ENCODE measurements at places on chromosomes 13 and 19.

DNA sequence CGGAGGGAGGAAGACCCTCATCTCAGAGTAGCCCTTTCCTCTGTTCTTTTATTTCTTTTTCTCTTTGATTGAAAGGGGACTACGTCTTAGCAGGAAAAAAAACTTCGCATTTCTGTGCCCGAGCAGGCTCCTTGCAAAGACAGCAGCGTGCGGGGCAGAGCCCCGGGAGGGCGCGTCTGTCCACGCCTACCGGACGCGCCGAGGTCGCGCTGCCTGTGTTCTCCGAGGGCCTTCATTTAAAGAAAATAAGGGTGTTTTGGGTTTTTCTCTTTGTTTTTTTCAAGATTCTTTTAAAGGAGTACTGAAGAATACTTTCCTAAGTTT, 29.2 kb downstream of the CERS1 start:
- DNase-seq = no peak

GRCh38 chr19:2528675-2529101, 52.8 kb downstream of the GADD45B start:
- DNase-seq = no peak

DNA sequence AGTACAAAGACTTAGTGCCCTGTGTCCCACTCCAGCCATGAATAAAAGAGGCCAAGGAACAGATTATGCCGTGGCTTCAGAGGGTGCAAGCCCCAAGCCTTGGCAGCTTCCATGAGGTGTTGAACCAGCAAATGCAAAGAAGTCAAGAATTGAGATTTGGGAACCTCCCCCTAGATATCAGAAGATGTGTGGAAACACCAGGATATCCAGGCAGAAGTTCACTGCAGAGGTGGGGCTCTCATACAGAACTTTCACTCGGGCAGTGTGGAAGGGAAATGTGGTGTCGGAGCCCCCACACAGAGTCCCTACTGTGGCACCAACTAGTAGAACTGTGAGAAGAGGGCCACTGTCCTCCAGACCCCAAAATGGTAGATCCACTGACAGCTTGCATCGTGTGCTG, 2421.4 kb downstream of the PCDH9 start:
- DNase-seq = no peak

- no peak for DNase-seq
Measured at GRCh38 chr13:75787249-75787928, 151.3 kb downstream of the LMO7 start.

GRCh38 chr19:17162580-17162979, 52.6 kb upstream of the USE1 start:
- DNase-seq = no peak

GRCh38 chr13:59452189-59452890, 711.4 kb downstream of the DIAPH3 start:
- DNase-seq = no peak

DNA sequence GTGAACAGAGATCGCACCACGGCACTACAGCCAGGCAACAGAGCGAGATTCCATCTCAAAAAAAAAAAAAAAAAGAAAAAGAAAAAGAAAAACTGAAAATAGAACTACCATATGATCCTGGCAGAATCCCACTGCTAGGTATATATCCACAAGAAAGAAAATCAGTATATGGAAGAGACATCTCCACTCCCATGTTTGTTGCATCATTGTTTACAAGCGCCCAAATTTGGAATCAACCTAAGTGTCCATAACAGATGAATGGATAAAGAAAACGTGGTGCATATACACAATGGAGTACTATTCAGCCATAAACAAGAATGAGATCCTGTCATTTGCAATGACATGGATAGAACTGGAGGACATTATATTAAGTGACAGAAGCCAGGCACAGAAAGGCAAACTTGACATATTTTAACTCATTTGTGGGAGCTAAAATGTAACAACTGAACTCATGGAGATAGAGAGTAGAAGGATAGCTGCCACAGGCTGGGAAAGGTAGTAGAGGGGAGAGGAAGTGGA, 26.1 kb downstream of the DYRK1B start:
- DNase-seq = no peak

GRCh38 chr13:30156826-30157615, 150.3 kb downstream of the KATNAL1 start:
- no peak for DNase-seq

- DNase-seq = no peak
Measured at GRCh38 chr13:24250376-24251057, 58.9 kb upstream of the C1QTNF9 start.

- DNase-seq = no peak
Measured at GRCh38 chr13:29746148-29746677, 104.2 kb downstream of the UBL3 start.

GRCh38 chr19:55578761-55579747, 1.6 kb downstream of the ZNF579 start:
- DNase-seq = no peak

DNA sequence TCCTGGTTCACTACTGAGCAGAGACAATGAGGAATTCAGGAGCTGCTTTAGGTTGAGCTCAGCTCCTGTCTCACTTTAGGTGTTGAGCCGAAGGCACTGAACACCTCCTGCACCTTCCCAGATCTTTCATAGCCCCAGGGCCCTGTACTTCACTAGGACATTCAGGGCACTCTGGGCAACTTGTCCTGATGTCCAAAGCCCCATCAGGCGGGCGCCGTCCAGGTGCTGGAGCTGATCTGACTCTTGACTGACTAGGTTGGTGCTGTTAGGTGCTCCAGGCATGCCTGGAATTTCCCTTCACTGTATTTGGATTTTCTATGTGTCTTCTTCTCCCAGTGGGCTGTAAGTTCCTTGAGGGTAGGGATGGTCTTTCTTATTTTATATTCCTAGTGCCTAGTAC, 48.4 kb upstream of the CNMD start:
- no peak for DNase-seq

DNA sequence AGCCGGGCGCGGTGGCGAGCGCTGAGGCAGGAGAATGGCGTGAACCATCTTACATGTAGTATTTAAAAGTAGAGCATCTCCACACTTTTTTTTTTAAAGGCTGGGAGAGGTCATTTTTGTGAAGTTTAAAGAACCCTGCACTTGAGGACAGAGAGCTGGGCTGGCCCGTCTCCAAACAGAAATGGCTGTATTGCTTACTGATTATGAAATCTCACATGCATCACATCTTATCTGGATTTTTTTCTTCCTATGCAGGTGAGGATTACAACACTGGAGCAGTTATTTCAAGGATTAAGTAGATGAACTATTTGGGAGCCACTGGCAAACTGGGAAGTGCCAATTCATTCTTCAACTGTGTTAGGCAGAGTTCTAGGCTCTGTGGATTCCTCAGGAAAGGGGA, 59.5 kb downstream of the TEX26 start:
- DNase-seq = no peak

DNA sequence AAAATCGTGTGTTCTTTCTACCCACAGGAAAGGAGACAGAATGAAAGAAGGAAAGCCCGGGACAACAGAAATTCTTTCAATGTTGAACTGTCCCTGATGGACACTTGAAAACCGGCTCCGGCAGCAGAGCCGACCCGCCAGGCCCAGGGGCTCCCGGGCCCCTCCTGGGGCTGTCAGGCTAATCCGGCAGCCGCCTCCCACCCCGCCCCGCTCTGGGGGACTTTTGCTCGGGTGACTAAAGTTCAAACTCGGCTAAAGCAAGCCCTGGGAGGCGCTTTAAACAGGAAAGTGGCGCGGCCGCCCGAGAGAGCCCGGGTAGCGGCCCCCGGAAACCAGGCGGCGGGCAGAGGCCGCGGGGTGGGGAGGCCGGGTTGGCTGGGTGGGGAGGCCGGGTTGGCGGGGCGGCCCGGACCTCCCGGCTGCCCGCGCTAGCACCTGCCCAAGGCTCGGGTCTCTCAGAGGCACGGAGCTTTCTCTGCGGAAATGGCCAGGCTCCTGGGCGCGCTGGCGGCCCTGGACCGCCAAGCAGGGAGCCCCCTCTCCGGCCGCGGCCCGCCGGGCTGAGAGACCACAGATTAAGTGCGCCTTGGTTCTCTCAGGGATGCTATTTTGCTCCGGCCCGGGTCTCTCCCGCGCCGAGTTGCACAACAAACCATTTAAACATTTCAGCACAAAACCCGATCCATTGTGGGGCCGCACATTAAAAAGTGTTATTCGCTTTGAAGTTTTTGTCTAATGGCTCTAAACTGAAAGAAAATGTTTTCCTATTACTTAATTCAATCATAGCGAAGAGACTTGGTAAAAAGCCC, 2.6 kb upstream of the GSX1 start:
- no peak for DNase-seq

DNA sequence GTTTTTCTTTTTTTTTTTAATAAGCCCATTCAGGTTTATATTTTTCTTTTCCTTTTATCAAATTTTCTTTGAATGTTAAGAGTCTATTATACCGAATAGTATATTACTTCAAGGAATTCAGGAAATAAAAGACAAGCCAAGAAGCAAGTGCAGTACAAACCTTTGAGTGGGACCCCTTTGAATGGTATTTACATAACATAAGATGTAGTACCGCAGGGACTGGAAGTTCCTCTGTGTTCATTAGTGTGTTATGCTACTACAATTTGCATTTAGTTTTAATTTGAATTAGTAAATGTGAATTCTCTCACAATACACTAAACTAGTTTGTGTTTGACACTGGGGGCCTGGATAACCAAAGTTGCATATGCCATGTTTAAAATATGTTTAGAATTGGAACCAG, 339.5 kb downstream of the DCT start:
- no peak for DNase-seq

DNA sequence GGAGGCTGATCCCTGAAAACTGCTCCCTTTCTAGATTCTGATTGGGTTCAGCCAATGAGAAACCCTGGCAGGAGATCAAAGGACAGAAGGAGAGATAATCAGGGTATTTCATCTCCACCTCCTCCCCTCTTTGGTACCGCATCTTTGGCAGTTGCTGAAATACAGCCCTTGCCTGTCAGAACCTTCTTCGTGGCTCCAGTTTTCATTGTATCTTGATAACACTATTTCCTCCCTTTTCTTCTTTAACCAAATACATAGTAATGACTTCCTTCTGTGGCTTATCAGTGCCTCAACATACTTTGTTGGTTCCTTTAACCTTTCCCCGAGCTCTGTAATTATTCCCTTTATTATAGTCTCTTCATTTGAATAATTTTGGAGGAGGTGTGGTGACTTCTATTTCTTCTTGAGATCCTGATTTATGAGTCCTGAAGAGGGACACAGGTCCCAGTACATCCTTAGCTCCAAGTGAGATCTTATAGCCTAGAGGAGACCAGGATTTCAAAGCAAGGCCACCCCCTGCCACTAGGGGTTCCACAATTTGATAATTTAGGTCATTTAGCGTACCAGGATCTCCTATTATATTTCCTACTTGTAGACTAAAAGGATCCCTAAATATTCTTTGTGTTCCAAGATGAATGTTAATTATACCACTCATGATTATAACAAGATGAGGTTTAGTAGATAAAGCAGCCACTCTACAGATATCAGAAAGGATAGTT, 98.0 kb downstream of the EDNRB start:
- DNase-seq = no peak

GRCh38 chr19:7841751-7842660, 12.0 kb downstream of the EVI5L start:
- DNase-seq = no peak

DNA sequence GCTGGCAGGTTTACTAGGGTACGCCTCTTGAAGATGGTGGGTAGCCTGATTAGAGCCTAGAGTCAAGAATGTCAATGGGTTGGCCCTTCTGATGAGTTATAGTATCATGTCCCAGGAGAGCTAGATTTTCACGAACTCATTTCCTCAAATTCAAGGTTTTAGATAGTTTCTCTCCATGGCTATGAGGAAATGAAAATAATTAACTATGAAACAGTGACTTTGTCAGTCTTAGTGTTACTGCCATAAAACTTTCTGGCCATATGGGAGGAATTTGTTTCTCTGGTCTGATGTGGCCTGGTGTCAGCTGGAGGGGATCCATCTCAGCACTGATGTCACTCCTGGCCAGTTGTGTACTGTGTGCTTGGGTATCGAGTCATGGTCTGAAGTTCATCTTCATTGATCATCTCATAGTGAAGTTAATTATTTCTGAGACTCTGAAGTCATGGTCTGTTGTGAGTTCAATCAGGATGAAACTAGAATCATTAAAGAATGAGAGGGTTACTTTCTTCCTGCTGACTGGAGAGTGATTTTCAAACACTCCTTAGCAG, 49.4 kb upstream of the TNFSF11 start:
- no peak for DNase-seq

- DNase-seq = no peak
Measured at GRCh38 chr13:45623516-45624090, 8.1 kb upstream of the ERICH6B start.

GRCh38 chr13:113437408-113438010, 15.8 kb downstream of the ADPRHL1 start:
- DNase-seq = no peak

GRCh38 chr19:4052114-4052992, 14.3 kb downstream of the ZBTB7A start:
- DNase-seq = no peak

DNA sequence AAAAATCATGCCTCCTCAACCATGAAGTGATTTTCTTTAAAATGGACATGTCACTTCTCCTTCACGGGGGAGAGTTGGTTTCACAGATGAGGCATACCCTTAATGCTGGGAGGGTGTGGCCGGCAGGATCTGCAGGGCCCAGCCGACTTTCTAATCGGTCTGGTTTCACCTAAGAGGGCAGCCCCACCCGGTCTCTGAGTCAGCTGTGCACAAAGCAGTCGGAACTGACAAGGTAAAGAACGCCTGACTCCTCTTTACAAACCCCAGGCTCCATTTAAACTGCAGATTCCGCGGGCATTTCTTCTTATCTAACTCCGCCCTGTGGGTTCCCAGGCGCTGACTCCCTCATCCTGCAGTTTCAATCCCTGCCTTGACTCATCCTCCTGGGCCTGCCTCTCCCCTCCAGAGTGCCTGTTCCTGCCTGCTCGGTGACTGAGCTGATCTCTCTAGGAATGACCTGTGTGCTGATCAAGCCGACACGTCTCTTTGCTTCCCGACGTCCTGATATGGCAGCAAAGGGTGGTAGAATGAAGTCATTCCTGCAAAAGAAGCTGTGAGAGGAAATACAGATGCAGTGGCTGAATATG, 63.4 kb downstream of the EFNB2 start:
- no peak for DNase-seq

DNA sequence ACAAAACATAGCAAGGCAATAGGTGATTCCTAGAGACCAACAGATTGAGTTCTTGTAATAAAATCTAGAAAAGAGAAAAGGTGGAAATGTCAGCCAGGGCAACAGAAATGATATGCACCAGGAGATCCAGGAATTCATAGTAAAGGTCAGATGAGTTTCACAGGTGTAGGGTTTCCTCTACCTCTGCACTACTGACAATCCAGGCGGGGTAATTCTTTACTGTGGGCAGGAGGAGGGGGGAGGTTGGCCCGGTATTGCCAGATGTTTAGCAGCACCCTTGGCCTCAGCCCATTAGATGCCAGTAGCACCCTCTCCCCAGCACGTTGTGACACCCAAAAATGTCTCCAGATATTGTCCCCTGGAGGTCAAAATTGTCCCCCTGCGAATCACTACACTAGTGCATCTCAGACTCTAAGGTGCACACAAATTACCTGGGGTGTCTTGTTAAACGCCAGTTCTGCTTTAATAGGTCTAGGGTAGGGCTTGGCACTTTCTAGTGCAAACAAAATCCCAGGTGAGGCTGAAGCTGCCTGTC, 3.5 kb upstream of the UBAC2 start:
- no peak for DNase-seq
